ENCODE measurements at places on chromosomes 6 and 20.

DNA sequence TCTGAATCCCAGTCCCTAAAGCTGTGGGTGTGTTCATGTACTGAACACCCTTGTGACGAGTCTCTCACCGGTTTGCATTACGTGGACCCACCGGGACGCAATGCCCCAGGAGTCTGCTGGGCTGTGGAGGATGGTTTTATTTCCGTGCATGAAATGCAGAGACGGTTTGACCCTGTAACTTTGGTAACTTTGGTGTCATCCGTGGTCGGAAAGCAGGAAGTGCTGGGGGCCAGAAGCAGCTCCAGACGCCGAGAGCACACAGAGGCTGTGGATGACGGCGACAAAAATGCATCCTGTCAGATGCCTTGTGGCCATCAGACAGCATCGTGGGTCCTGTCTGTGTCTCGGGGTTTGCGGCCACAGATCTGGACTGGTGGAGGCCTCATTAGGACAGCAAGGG is 7.2 kb downstream of the BHLHE23 start:
- DNase-seq = no peak

GRCh38 chr20:62368392-62368975 is 1.4 kb upstream of the LAMA5 start:
- peak; percentile 44 for DNase-seq

DNA sequence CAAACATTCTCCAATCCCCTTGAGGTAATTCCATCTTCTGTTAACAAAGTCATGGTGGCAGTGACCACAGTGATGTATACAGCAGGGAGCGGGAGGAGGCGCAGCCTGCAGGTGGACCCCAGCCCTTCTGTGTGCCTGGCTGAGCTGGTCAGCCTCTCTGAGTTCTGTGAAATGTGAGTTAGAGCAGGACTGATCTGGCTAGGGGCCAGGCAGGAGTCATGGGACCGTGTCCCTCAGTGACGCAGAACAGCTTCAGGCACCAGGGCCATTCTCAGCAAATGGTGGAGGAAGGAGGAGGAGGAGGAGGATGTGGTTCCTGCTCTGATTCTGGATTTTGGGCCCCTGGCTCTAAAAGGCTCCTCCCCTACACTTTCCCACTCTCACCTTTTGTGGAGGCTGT is 6.9 kb downstream of the PHACTR3 start:
- no peak for DNase-seq

DNA sequence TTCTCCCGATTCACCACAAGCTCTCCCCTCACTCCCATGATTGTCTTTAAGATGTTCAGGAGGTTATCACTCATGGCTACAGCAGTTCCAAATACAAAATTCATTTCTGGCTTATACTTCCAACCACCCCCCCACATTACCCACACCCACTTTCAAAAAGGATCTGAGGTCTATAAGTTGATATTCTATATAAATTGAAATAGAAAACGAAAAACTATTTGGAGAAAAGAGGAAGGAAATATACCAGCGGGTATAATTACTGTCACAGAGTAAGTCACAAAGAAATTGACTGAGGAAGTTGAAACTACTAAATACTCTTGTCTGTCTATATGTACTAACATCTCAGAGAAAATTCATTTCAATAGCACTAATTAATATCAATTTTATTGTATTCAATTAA is 112.7 kb upstream of the TNFAIP3 start:
- no peak for DNase-seq

DNA sequence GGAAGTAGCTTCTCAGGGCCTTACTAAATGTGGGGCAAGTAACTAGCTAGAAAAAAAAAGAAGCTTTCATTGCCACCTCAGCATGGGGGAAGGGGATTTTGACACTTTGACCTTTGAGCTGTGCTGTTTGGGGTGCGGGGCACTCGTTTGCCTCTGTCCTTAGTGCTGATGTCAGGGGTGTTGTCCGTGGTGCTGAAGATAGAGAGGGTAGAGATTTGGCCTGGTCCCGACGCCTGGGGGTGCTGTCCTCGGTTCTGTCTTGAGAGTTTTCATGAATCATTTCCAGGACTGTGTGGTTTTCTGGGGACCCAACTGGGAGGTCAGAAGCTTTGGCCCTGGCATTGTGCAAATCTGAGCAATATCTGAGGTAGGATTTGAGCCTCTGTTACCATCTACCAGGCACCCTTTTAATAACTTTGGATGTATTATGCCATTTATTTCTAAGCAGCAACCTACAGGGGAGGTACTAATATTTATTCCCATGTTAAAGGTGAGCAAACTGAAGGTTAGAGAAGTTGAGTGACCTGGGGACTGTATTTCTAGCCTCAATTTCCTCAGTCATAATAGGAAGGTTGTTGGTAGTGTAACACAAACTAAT is 78.0 kb downstream of the DLGAP4 start:
- peak; percentile 52 for DNase-seq

- DNase-seq = no peak
These were observed 211.4 kb downstream of the FUT9 start for GRCh38 chr6:96227135-96227534.

GRCh38 chr6:113719545-113719944 is 137.6 kb upstream of the MARCKS start:
- DNase-seq = peak; percentile 54

- DNase-seq = no peak
These were observed 61.0 kb downstream of the CEP162 start for GRCh38 chr6:84166395-84166794.

- no peak for DNase-seq
These were observed 165.1 kb upstream of the SLC24A3 start for GRCh38 chr20:19047040-19047950.

GRCh38 chr20:43987531-43987930 is 72.9 kb downstream of the TOX2 start:
- no peak for DNase-seq

- no peak for DNase-seq
These were observed 13.6 kb upstream of the SPO11 start for GRCh38 chr20:57315976-57316480.

DNA sequence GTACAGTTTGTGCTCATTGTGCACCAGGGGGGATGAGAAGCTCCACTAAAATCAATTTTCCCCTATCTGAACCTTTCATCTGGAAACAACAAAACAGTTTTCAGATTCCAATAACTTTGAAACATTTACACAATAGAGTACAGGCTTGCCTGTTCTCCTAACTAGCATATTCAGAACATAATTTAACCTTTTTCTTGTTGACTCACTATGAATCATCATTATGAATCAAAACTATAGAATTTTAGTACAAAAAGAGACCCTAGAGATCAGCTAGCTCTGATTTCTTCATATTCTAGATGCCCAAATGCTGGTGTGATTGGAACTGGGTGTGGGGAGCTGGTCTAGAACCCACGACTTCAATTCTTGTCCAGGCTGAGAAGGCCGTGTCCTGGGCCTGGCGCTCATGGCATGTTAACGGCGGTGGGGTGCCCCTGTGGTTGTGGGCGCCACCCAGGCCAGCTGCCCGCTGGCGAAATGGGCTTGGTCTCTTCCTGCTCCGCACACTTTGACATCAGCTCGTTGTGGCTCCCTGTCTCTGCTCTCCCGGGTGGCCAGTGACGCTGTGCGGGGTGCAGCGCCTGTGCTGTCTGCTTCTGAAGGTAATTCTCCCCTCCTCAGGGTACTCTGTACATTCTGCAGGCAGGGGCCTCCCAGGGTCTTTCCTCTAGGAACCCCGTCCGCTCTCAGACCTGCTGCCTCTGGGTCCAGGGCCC is 29.9 kb upstream of the AGPAT4 start:
- DNase-seq = no peak

DNA sequence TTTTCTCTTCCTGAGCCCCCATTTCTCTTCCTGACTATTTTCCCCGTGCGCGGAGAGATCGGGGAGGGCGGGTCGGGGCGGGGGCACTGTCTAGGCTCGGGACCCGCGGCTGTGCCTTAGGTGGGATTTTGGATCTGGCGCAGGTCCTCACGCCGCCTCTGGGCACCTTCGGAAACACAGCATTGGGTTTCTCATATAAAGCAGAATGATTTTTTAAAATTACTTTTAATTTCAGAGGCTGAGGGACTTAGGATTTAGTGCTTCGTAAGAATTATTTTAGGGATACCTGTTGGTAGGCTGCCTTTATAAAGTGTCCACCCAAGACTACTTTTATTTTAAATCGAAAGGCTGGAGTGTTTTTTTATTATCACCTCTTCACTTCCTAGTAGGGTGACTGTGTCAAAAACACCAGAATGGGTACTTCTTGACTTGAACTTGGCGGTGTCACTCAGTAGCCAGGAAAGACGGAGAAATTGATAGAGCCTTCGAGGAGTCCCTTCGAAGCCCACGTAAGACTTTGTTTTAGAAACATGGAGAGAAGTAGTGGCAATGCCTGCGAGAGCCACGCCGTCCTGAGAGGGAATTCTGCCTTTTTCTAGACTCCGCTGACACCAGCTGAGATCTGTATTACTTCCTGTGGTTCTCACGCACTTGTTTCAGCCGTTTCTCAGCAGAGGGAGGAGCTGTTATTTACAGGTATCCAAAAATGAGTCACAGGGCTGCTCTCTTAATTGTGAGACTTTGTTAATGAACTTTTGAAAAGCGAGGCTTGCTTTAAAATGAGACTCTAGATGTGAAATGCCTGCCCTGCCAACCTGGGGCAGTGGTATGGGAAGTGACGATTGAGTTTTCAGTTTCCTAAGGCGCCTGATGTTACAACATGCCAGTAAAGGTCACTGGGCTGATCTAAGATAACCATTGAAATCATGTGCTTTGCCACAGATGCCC is 667 bp downstream of the STX11 start:
- peak; percentile 23 for DNase-seq

DNA sequence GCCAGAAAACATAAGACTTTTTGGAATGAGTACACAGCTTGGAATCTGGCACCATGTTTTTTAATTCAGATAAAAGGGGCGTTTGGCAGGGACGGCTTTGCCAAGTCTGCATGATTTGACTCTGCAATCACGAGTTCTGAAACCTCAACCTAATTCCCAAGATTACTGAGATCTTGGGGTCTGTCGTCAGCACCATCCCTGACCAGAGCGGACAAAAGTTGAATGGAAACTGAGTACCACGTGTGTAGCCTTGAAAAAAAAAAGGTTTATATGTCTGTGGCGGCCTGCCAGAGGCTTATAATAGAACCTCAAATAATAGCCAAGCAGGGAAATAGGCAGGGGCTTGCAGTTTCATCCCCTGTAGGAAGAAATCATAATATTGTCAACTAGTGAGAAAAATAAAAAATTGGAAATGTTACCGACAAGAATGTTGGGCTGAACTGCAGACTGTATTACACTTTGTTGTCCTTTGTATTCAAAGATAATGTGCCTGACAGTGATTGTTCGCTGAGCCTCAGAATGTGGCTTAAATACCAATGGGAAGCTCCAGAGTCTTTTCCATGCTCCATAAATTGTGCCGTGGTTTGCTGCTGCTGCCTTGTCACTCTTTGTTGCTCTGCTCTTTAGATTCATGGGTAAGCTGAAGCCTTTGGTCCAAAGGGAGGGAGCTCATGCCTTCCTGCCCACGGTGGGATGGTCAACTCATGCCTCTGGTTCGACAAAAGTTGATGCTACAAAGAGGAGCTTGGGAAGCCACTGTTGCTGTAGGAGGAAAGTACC is 118.8 kb upstream of the ARID1B start:
- DNase-seq = peak; percentile 81

GRCh38 chr6:113998811-113999210 is 27.9 kb upstream of the HDAC2 start:
- DNase-seq = no peak

GRCh38 chr6:6721606-6722005 is 133.1 kb downstream of the LY86 start:
- DNase-seq = no peak

- DNase-seq = peak; percentile 92
These were observed 425.5 kb downstream of the TENT5A start for GRCh38 chr6:81326881-81327561.

DNA sequence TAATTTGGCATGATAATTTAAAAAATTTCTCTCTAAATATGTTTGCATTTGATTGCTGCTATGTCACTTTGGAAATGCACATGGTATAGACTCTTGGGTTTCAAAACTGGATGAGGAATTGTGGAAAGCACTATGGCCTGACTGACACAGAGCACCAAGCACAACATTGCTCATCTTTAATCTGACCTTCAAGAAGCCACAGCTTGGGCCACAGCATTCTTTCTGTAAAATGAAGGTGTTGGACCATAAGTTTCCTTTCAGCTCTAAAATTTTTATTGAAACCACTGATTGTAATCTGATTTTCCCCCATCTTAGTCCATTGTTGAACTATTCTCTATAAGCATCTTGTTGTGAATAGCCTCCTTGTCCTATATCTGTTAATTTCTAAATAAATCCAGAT is 41.0 kb downstream of the QKI start:
- DNase-seq = peak; percentile 71

- DNase-seq = no peak
These were observed 22.7 kb upstream of the GGTLC1 start for GRCh38 chr20:24011282-24011681.

DNA sequence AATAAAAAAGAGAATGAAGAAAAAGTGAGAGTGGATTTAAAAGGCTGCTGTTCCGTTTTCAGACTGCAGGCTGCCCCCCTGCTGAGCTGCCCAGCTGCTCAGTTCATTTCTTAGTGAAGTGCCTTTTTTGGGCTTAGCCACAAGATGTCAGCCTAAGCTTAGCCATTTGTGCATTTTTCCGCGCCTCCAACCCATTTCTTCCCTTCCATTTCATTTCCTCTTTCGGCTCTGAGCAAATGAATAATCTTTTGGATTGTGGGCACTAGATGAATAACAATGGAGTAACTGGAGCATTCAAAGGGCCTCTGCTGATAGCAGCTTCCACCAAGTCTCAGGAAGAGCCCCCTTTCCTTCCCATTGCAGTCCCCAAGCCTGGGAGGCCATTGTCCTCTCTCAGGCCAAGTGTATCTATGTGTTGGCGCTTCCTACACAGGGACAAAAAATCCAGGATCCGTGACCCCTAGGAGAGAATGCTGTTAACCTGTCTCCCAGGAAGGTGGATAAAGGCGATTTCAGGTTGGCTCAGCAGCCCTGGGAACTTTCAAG is 83.5 kb upstream of the SPTLC3 start:
- peak; percentile 77 for DNase-seq

DNA sequence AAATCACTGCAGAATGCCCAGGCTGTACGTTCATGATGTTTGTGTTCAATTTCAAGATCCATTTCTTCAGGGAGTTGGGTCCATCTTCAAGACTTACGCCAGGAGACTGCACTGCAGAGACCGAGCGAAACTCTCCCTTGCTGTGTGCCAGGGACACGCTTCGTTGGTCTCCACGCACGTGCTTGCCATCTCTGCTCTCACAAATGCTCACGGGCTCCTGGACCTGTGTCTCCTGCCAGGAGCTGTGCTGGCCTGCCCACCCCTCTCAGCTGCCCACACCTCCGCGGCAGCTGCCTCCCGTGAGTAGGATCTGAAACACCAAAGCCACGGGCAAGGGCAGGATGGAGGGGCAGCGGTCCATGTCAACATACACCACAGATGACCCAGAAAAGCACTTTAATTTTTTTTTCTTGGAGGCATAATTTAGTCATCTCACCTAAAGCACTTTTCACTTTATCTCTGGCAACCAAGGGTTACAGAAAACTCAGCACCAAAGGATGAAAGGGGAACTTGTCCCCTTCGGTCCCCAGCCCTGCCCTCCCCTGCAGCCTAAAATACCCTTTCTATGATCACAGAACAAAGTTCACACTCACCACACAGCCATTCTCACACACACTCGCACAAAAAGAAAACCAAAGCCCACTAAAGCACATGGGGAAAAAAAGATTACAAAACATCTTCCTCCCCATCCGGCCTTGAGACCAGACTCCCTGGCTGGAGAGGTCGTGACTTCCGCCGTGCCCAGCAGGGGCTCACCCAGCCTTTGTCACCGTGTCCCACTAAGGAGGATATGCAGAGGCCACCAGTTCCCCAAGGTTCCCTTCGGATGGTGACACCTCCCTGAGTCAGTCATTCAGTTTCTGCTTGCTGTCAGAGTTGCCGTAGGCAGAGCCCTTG is 137.9 kb downstream of the AGPAT4 start:
- DNase-seq = no peak

GRCh38 chr6:38271081-38271480 is 368.6 kb downstream of the BTBD9 start:
- peak; percentile 69 for DNase-seq

- no peak for DNase-seq
These were observed 1.4 kb downstream of the HLA-B start for GRCh38 chr6:31355583-31355948.
